ENCODE measurements at places on chromosomes 12 and 14. TPM values are rescaled to one million over a fixed set of nuclear protein-coding genes. Genes with fewer than 3 reads are reported as not detected.

HNRNPA1 gene
- 408 TPM for polyA plus RNA-seq

DNA sequence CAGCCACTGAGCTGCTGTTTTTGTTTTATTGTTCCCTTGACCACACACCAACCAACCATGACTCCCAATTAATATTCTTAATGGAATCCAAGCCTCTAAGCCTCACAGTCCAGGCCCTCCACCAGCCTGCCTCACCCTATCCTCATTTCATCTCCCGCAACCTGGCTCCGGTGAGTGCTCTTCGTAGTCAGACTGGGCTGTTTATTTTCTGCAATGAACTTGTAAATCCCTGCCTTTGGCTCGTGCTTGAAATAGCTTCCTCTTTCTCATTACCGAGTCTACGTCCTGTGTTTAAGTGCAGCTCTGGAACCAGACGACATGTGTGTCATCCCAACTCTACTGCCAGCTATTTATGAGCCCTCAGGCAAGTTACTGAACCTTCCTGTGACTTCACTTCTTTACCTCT, 12.4 kb upstream of the ETFBKMT start:
- no peak for DNase-seq

- no peak for DNase-seq
These were observed 210.1 kb downstream of the SUDS3 start for GRCh38 chr12:118586433-118586832.

ADSS1 gene
- 6.0 TPM for polyA plus RNA-seq

DNA sequence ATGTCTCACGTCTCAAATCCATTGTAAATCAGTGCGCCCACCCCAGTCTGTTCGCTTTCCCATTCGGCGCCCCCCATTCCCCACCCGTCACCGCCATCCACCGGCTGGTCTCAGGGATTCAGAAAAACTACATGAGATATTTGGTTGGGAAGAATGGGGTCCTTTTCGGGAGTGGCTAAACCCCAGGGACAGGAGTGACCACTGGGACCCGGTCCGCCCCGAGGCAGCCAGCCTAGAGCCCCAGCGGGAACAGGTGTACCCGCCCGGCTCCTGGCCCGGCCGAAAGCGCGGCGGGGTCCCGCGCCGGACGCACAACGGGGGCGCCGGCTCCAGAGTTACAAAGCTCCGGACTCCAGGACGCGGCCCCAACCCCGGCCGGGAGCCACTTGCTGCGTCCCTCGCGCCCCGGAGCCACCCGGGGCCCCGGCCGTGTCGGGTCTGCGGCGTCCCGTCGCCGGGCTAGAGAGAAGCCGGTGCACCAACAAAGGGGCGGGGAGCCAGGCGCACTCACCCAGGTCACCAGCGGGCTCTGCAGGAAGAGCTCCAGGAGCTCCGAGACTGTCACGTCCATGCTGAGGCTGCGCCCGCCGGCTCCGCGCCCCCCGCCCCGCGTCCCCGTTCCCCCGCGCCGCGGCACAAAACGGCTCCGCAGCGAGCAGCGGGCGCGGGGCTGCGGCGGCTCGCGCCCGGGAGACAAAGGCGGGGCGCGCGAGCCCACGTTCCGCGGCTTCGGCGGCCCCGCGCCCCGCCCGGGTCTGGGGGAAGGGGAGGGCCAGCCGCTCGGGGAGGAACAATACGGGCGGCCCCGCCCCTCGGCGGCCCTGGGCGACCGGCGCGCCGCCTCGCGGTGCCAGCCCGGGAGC, at the start of gene CCDC88C:
TSS of gene CCDC88C (minus strand) at position 701 of the 863 bp plus-strand sequence. CDS start at position 571, 130 bp downstream.
- peak; percentile 92 for DNase-seq

KRT6C gene
- not detected for polyA plus RNA-seq

GRCh38 chr12:124391340-124392261, 96.7 kb downstream of the RFLNA start:
- DNase-seq: no peak

CNTN1 gene
- 0.88 TPM for polyA plus RNA-seq

DNA sequence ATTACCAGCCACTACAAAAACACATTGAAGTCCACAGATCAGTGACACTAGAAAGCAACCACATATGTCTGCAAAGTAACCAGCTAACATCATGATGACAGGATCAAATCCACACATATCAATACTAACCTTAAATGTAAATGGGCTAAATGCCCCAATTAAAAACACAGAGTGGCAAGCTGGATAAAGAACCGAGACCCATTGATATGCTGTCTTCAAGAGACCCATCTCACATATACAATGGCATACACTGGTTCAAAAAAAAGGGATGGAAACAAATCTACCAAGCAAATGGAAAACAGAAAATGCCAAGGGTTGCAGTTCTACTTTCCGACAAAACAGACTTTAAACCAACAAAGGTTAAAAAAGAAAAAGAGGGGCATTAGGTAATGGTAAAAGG, 307.7 kb downstream of the GPHN start:
- DNase-seq: no peak

LMNTD1 gene
- polyA plus RNA-seq: not detected

NANOG gene
- polyA plus RNA-seq: 0.19 TPM

DNA sequence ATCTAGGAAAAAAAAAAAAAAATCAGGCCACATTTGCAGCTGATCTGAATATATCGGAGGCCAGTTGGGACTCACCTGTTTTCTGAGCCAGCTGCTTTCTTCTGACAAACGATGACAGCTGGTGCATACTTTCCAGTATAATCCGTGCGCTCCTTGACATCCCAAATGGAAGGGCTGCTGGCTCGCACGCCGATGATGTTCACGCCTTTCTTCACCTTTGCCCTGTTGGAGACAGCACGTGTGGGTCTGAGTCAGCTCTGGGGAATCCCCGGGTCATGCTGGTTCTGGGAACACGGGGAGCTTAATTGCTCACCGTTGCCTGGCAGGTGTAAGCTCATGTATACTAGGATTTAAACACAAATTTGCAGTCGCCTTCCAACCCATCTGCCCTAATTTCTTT, 372.8 kb downstream of the TMEM132D start:
- DNase-seq: peak; percentile 97

DNA sequence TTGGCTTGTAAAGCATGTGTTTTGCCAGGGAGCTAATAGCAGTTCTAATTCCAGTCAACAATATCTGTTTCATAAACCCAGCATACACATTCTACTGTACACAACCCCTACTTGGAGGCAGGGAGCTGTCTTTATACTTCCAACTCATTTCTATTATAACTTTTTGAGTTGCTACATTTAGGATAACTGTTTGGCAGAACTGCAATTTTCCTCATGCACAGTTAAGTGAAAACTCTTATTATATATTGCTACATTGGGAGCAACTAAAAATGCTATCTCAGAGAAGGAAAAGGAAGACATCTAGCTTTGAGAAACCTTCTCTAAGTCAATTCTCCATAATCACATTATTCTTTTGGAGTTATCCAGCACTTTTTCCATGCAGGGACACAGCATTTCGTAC, 480.2 kb downstream of the RPS29 start:
- DNase-seq: no peak

GRCh38 chr14:32757568-32757967, 181.1 kb upstream of the NPAS3 start:
- DNase-seq: no peak
